ENCODE measurements at places on chromosomes 13 and 19.

DNA sequence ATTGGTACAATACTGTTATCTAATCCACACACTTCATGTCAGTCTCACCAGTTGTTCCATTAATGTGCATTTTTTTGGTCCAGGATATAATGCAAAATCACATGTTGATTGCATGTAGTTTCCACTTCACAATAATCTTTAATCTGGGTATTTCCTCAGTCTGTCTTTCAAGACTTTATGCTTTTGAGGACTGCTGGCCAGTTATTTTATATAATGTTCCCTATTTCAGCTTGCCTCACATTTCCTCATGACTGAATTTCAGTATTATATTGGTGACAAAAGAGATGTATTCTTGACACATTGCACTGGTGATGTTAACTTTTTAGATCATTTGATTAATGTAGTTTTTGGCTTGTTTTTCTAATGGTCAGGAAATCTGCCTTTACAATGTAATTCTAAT is 368.3 kb downstream of the IRS2 start:
- no peak for DNase-seq

GRCh38 chr13:101624981-101625380 is 172.5 kb downstream of the ITGBL1 start:
- no peak for DNase-seq

DNA sequence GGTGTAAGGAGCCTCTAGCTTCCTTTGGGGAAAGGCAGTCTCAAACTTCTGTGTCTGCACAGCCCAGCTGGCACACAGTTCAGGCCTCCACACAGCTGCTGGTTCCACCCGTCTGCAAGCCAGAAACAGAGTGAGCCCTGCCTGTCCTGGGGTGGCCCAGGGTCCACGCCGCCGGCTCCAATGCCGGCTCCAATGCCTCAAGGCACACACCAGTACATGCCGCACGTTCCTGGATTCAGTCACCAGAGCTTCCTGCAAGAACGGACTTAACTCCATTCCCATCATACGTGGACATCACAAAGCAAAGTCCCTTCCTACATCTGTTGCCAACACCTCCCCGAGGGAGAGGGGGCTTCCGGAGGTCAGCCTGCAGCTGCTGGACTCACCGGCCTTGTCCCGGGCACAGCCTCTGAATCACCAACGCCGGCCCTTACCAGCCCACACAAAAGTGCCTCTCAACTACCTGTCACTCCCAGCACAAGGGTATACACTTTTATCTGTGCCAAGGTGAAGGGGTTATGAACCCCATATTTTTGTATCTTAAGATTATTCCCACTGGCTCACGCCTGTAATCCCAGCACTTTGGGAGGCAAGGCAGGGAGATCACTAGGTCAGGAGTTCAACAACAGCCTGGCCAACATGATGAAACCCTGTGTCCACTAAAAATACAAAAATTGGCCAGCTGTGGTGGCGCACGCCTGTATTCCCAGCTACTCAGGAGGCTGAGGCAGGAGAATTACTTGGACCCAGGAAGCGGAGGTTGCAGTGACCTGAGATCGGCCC is 8.5 kb downstream of the SH3GL1 start:
- DNase-seq = no peak

- no peak for DNase-seq
Measured at GRCh38 chr13:48078251-48078656, 16.6 kb downstream of the MED4 start.

DNA sequence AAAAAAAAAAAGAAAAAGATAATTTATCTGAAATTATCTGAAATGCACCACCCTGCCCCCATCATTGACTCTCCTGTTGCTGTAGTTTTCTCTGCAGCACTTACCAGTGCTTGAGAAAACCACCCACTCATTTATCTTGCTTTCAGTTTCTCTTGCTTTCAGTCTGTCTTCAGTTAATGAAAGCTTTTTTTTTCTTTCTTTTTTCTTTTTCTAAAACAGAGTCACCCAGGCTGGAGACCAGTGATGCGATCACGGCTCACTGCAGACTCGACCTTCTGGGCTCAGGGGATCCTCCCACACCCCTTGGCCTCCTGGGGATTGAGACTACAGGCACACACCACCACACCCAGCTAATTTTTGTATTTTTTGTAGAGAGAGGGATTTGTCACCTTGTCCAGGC is 4.3 kb upstream of the ACP5 start:
- DNase-seq = no peak

DNA sequence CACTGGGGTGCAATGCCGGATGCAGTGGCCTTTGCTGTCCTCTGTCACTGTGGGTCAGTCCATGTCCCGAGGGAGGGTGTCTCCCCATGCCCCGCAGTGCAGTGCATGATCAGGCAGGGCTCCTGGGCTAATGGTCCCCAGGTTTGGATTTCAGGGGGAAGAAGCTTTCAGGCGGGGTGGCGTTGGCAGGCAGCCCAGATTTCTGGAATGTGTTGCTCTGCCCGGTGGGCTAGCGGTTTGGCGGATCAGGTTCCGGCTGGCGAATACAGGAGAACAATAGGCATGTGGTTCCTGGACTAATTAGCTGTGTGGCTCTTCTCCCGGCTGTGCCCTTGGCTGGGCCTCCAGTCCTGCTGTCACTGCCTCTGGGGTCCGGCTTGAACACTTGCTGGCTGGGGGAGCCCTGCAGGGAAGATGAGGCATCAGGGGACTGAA is 141.3 kb downstream of the FGF9 start:
- no peak for DNase-seq

DNA sequence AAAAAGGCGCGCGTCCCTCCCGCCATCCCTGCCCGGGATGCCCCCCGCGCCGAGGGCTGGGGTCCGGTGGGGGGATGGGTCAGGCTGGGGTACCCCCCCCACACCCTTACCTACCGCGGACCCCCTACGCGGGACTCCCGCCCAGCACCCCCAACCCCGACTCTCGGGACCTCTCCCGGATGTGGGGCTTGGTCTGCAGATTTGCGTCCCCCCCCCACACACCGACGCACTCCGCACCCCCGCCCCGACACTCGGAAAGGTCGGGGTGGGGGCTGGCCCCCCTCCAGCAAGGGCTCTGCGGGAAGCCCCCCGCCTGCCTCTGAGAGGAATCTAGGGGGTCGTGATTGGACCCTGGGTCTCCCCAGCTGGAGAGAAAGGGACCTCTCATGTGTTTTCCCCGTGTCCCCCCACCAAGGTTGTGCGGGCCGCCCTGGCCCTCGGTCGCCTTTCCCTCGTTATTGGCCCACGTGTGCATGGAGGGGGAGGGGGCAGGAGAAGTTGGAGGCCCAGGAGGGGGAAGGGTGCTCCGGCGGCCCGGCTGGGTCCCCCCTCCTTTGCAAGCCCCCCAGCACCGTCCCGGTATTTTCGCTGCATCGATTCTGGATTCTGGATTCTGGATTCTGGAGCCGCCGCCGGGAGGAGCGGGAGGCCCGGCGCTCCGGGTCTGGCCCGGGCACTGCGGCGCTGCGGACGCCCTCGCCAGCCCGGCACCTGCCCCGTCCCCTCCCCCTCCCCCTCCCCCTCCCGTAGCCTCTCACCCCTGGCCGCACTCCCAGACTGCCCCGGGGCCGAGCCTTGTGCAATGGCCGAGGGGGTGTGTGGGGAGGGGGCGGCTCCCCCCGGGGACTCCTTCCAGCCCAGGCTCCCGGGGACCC is 607 bp downstream of the NFIC start:
- DNase-seq = no peak

DNA sequence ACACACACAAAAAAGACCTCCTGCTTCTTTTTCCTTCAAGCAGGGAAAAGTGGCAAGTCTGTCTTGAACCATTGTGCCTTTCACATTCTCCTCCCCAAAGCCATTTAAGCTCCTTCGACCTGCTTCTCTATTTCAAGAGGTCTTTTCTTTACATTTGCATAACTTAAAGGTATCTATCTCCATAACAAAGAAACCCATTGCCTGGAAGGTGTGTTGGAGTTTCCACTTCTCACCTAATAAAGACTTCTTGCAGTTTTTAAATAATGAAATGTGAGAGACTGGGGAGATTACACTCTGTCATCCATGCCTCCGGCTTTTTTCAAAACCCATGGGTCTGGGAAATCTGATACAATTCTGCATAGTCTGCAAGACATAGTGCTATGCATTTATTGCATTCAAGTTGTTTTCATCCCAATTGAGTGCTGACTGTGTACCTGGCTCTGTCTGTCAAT is 41.8 kb upstream of the NBEA start:
- DNase-seq = no peak

- DNase-seq = no peak
Measured at GRCh38 chr19:31055454-31055853, 293.8 kb downstream of the TSHZ3 start.

DNA sequence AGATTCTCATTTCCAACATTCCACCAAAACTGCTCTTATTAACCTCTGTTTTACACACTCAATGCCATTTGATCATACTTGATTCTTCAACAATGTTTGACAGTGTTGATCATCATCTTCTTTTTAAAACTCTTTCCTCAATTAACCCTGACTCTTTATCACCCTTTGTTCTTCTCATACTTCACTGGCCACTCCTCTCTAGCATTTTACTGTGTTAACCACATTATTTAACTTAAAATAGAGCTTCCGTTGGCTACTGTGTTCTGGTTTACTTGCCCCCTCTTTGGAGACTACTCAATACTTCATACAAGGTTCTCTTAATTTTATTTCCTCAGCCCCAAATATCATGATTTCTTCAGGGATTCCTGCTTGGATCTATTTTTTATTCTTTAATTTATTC is 121.1 kb upstream of the SPRY2 start:
- DNase-seq = no peak
